ENCODE measurements at places on chromosomes 11 and 22.
A peak's percentile ranks its signal among the peaks of the same experiment; 100 is the strongest.

GRCh38 chr11:14881576-14882193 lies 10.3 kb downstream of the CYP2R1 start:
- no peak for DNase-seq

DNA sequence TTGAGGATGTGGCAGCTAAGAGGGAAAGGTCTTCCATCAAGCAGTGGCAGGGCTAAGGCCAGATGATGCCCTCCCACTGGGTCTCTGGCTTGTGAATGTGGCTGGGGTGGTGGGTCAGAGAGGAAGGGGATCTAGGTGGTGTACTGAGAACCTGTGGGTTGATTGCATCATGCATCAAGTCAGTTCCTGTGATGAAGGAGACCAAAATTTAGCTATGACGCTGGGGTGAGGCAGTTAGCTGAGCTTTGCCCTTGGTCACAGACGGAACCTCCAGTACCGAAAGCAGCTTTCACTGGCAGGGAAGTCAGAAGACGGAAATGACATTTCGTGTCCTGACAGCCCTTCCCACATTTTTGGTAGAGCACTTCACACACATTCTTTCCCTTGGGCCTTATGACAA lies 20.7 kb downstream of the ATG16L2 start:
- DNase-seq, result no peak

DNA sequence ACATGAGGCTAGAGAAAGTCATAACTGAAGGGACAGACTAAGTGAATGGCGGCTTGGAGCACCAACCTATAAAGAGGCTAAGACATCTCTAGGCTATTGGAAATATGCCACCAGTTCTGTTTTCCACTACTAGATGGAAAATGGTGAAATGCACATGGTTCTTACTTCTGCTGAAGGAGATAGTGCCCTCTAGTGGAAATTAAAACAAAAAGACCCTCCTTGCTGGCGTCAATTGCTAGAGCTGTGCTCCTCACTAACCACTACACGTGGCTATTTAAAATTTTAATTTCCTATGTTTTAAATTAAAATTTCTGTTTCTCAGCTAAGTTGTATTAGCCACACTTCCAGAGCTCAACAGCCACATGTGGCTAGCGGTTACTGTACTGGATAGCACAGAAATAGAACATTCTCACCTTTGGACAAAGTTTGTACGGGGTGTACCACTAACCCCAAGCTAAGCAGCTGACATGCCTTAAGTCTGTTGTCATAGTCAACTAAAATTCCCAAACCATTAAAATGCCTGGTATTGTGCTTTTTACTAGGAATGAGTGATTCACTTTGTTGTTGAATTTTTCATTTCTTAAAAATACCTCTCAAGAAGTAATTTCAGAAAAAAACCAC lies 34.1 kb upstream of the CALCA start:
- DNase-seq, result peak; percentile 51

DNA sequence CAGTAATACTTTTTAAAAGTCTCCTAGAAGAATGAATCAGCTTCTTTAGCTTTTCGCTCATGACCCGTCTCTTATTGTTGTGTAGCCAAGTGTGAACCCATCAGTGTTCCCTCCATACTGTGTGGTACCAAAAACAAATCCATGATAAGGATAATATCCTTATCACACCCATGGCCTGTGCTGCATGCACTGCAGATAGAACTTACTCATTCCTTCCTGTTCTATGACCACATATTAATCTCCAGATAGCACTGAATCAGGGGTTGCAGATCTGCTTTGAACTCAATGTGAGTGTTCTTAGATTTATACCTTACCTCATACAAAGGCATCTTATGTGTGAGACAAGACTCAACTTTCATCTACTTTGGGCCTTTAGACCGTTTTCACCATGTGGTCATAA lies 373.4 kb downstream of the JRKL start:
- DNase-seq, result no peak

- DNase-seq, result no peak
Observed at GRCh38 chr11:20278727-20279126, 84.8 kb upstream of the HTATIP2 start.

Measured in DMS153 (cell line).